NCI-H526 treated with DMSO at 0.1 percent for 48 hours (cell line): ENCODE measurements at places on chromosomes 1 and 21.

DNA sequence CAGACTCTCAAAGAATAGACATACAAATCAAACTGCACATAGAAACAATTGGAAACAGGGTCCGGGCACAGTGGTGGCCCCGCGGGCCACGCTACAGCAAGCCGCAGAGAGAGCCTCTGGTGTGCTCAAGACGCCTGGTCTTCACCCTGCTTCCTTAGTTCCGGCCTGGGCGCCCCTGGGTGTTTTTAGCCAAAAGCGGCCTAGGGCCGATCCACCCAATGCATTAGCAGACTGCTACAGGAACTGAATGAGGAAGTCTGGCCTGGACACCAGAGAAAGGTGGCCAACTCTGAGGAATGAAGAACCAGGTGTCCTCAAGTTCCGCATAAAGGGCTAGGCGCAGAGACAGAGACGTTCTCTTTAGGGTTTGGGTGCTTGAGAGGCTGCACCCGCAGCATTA is 1.7 kb downstream of the PRRX1 start:
- DNase-seq = no peak

DNA sequence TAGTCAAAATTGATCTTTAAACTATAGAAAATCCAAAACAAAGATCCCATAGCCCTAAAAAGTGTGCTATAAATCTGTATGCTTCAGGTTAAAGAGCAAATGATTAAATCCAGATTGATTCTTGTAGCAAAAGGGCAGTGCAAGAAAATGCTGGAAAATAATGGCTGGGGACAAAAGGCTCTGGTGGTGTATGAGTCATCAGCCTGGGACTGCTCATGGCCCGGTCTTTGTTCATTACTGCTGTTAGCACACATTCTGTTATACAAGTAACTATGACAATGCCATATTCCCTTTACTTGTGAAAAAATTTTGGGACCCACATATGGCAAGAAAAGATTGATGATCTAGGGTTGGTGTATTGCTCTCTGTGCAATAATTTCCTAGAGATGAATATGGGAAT is 89.1 kb downstream of the RWDD3 start:
- no peak for DNase-seq

GRCh38 chr1:99305626-99306025 is 41.3 kb downstream of the PLPPR4 start:
- no peak for DNase-seq

DNA sequence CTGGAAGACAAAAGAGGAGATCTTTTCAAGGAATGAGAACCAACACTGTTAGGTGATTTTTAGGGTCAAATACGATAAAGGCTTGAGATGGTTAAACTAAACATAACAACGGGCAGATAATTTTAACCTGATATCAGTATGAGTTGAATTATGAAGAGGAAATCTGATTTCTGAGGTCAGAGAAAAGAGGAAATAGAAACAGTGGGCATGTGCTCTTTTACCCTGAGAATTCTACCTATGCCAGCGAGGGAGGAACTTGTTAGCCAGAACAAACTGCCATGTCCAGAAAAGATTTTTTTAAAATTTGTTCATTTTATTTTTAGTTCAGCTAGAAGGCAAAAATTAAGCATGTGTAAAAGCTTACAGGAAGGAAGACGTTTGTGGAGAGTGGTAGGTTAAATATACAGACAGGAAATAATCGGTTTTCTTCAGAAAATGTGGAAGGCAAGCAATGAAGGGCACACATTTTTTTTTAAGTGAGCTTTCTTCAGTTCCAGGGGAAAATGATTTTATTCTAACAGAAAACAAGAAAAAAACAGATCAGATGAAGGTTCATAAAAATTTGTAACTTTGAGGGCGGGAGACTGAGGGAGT is 1745.3 kb downstream of the MRPL39 start:
- DNase-seq = no peak
